Astrocyte (in vitro differentiated cells and primary cell): ENCODE measurements at places on chromosomes 4 and X. TPM values are rescaled to one million over a fixed set of nuclear protein-coding genes. Genes with fewer than 3 reads are reported as not detected.

Gene CD38
- 0.94 and 1.0 TPM in 2 replicates for total RNA-seq

Gene MRFAP1L1
- total RNA-seq: 33.2 and 36.8 TPM in 2 replicates

Gene ARX
- total RNA-seq: not detected in 2 replicates

Gene RAB9B
- 1.7 and 2.2 TPM in 2 replicates for total RNA-seq

Gene PDCL2
- not detected in 2 replicates for total RNA-seq

Gene CLGN
- total RNA-seq: 1.1 and 1.6 TPM in 2 replicates

Gene NHSL2
- total RNA-seq: 13.0 and 14.8 TPM in 2 replicates

Gene GUCY1B1
- 1.5 and 2.5 TPM in 2 replicates for total RNA-seq
